ENCODE measurements at places on chromosomes 3 and 15.
A peak's percentile ranks its signal among the peaks of the same experiment; 100 is the strongest.

GRCh38 chr15:51576286-51576850 lies 46.2 kb downstream of the DMXL2 start:
- DNase-seq: no peak

DNA sequence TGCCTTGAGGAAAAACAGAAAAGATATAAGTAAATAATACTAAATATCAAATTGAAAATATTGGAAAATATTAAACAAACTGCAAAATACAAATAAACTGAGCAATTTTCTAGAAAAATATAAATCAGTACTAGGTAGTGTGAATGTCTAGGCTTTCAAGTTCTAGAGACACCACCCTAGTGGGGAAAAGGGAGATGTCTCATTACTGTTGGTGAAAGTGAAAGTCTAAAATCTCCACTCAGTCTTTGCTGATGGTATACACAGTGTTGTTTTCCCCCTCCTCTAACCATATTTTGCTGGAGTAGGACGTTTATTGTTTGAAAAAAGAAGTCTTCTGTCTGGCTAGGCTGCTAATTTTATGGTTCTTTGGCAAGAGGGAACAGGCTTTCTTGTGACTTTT lies 1368.9 kb downstream of the OTOL1 start:
- DNase-seq: no peak

DNA sequence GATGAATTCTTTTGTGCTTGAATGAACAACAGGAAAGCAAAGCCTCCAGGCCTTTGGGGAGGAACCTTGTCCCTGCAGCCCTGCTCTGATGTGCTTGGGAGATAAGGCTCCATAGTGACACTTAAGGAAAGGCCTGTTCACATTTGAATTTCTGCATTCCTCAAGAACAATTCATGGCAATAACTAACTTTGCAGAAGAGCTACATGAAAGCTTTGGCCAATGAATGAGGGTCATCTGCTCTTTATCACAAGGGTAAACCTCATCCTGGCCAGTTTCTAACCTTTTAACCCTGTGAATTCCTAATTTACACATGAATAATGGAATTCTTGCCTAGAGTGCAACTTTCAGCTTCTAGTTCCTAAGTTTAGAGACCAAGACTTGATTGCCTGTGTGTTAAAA lies 5.6 kb downstream of the PRTG start:
- DNase-seq: no peak

DNA sequence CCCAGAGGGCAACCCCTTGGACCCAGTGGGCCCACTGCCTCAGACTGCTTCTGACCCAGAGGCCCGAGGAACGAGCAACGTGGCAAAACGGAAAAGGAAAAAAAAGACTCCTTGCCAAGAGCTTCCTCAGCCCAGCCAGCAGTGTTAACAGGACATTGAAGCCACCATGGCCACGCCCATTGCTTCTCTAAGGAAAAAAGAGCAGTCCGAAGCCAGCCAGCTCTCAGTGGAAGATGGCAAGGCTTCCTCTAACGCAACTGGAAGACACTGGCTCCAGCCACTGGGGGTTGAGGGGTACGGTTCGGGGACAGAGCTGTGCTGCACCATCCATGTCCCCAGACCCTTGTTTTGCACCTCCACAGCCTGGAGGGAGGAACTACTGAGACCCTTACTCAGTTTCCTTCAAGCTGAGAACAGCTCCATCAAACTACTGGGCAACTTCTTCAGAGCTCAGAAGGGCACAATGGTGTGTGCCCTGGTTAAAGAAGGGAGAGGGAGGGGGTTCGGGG lies 10.7 kb downstream of the BMF start:
- peak; percentile 70 for DNase-seq

- no peak for DNase-seq
Observed at GRCh38 chr15:92050220-92050898, 196.9 kb downstream of the SLCO3A1 start.

DNA sequence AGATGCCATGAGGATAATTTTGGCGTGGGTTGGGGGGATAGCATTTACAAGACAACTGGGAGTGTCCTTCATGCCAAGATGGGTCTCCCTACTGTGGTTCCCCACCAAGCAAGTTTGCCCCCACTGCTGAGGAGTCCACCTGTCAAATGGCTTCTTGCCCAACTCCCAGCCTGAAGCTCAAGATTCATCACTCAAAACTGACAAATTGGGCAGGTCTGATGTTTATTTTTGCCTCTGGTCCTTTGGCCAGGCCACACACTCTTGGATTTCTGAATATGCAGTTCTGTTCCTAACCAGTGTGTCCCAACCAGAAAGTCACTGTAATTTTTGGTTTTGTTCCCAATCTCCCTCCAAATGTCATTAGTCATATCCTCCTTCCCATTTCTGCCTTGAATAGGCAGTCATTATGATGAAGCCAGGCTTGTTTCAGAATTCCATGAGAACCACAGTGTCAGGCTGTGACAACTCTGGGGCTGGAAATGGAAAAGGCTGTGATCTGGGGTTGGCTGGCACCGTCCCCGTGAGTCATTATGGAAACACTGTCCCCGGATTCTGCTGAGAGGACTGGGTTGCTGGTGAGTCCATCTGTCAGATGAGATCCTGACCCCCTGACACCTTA lies 29.3 kb upstream of the MEF2A start:
- DNase-seq: no peak

Data from OCI-LY7 (cell line).